M059J (cell line): ENCODE measurements at places on chromosomes 12 and 14.

GRCh38 chr12:119826661-119827445 lies 50.3 kb downstream of the CIT start:
- DNase-seq: no peak

DNA sequence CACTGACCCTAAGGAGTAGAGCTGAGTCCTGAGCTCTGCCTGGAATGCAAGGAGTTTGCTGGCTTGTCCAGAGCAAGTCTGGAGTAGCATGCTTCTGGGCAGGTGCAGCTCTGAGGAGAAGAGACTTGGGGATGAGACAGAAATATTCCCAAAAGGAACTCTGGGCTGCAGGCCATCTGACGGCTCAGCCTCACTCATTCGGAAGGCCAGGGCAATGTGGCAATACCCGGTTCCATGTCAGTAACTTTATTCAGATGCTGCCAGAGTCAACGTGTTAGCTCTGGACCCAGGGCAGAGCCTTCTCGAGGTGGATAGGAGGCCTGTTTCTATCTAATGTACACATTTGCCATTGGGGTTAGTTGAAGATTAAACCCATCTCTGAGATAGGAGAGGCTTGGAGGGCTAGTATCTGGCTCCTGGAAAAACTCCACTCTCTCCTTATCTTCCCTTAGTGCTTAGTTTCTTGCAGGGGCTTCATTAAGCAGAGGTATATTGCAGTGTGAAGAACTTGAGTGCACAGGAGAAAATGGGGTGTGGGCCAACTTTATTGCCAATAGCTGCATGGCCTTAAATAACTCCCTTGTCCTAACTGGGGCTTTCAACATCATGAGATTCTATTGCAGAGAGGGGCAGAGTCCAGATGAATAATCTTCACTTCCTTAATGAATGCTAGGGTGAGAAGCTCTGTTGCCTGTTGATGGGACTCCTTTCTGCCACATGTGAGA lies 65.6 kb downstream of the NTF3 start:
- no peak for DNase-seq

DNA sequence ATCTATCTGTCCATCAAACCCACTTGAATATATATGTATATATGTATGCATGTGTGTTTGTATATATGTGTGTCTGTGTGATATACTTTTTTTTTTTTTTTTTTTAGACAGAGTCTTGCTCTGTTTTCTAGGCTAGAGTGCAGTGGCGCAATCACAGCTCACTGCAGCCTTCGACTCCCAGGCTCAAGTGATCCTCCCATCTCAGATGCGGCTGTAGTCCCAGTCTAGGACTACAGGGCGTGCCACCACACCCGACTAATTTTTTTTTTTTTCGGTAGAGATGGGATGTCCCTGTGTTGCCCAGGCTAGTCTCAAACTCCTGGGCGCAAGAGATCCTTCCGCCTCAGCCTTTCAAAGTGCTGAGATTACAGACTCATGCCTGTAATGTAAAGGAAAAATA lies 13.0 kb upstream of the APOBEC1 start:
- DNase-seq: no peak

DNA sequence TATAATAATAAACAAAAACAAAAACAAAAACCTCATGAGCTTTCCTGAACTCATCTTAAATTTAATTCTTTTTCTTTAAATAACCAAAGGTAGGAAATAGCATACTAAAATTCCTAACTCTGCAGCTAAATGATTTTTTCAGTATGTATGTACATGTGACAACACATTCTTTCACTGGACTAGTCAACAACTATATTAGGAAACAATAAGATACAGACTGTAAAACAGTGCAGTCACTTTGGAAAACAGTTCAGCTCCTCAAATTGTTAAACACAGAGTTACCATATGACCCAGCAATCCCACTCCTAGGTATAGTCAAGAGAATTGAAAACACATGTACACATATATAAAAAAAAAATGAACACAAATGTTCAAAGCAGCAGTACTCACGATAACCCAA lies 64.7 kb downstream of the SPPL3 start:
- no peak for DNase-seq

DNA sequence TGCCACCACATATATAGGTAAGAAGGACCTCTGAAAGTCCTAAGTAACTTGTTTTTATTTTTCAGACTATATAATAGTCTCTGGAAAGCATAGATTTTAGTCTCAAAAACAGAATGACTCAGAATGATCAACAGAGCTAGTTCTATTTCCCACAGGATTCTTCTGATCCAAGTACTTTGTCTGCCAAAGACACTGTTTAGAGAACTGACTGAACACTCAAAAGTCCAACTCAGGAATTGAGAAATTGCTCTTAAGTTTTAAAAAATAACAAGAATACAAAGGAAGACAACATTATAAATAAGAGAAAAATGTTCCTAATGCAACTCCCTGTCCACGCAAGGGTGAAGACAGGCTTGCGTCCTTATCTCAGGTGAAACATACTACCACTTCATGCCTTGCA lies 29.0 kb downstream of the LGMN start:
- no peak for DNase-seq

DNA sequence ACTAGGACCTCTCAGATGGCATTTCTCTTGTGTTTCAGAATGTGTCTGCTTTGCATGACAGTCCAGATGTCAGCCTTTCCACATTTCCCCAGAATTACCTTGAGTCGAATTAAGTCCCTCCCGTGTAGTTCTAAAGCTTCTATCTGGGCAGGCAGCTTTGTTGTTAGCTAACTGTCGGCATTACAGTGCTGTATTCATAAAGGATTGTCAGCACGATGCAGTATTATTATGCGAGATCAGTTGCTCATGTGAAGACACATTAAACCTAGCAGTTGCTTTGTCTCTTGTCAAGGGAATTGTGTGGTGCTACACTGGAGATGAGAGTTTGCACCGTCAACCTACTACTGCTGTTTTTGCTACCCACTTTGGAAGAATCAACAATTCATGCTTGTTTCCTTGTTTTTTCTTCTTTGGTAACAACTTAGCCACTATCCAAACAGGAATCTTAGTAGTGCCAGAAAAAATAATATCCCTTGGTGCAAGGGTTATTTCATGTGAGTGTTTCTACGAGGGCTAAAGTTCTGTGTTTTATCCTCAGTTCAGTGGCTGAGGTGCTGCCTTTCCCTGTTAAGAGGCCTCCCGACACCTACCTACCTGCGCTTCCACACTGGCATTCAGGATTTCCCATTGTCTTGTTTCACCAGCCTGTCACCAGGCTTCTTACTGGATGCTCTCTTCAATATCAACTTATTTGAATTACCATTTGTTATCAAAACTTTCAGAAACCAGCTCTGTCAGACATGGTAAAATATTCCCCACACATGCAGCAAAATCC lies 297.9 kb upstream of the G2E3 start:
- DNase-seq: no peak
